ENCODE measurements at places on chromosomes 12 and 14.

- H3K36me3 ChIP-seq = peaks cover 1% of the 10 kb centered on the region
- H3K4me3 ChIP-seq = no peak overlapping the region
- H3K27ac ChIP-seq = no peak overlapping the region
- H3K4me1 ChIP-seq = peaks cover 14% of the 10 kb centered on the region
- H3K27me3 ChIP-seq = no peaks in the 10 kb centered on the region
- no peak for DNase-seq
Measured at GRCh38 chr12:22169376-22169775, 123.4 kb downstream of the CMAS start.

DNA sequence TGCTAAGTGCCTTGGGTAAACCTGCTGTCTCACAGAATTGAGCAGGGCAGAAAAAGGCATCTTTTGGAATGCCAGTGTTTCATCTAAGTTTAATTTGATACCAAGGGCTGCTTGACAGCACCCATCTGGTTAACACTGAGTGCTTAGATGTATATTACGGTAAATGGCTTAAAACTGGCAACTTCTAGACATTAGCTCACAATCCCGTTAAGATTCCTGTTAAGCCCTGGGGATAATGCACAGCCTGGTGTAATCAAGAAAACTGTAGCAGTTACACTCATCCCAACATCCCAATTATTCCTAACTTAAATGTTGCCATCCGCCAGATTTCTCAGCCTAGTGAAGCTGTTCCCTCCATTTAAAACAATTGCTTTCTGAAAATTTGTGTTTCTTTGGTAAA lies 29.9 kb downstream of the PPFIBP1 start:
- H3K27ac ChIP-seq = no peak overlapping the region
- no peaks in the 10 kb centered on the region for H3K36me3 ChIP-seq
- H3K4me3 ChIP-seq = no peak overlapping the region
- peaks cover 22% of the 10 kb centered on the region for H3K27me3 ChIP-seq
- H3K4me1 ChIP-seq = peaks cover 33% of the 10 kb centered on the region

DNA sequence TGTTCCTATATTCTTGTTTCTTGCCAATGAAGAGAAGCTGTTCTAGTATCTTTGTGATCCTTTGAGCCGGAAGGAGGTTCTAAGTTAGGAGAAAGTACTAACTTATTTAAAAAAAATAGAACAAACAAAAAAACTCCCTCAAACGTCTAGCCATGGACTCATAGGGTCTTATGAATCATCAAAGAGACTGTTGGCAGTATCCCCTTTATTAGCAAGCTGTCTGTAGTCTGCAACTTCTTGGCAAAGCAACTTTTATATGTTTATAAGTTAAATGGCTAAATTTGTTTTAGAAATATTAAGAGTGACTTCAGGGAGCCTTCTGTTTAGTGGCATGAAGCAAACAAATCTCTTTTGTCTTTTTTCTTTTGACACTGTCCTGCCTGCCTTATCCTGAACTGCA lies 291.9 kb downstream of the FUT8 start:
- H3K36me3 ChIP-seq = peaks cover 35% of the 10 kb centered on the region
- no peaks in the 10 kb centered on the region for H3K27me3 ChIP-seq

GRCh38 chr12:120013659-120014380 lies 24.8 kb downstream of the BICDL1 start:
- H3K4me3 ChIP-seq = peak overlapping the region; percentile 44
- peaks cover 77% of the 10 kb centered on the region for H3K4me1 ChIP-seq
- H3K36me3 ChIP-seq = peaks cover 38% of the 10 kb centered on the region
- H3K27me3 ChIP-seq = no peaks in the 10 kb centered on the region

DNA sequence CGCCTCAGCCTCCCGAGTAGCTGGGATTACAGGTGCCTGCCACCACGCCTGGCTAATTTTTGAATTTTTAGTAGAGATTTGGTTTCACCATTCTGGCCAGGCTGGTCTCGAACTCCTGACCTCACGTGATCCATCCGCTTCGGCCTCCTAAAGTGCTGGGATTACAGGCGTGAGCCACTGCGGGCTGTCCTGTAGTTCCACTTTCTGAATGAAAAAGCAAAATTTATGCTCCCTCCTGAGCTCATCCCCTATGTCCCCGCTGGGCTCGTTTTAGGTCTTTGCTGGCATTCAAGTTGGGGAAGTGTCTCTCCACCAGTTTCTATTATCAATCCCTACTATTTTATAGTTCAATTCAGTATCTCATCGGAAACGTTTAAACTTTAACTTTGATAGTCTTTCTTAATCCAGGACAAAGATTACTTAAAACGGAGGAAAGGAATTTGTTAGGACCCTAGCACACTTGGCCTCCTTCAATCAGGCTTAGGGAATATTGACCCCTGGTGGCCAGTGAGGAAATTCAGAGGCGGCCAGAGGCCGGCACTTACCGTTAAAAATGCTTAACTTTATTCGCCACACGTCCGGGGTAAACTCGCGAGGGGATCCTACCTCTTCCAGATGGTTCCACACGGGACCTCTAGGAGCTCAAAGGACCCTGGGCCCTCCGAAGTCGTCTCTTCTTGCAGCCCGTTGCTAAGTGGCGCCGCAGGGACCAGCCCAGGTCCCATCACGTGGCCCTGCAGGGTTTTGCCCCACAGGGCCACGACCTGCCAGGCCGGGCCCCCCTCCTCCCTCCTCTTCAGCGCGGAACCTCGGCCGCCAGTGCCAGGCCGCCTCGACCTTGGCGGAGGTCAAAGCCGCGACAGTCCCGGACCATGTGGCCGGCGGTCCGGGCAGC lies 11.4 kb upstream of the DNAL1 start:
- no peaks in the 10 kb centered on the region for H3K36me3 ChIP-seq
- peak overlapping the region; percentile 48 for H3K4me3 ChIP-seq
- DNase-seq = peak; percentile 66
- no peak overlapping the region for H3K27ac ChIP-seq
- peaks cover 5% of the 10 kb centered on the region for H3K4me1 ChIP-seq

GRCh38 chr14:99036611-99037293 lies 235.2 kb downstream of the BCL11B start:
- no peak overlapping the region for H3K4me3 ChIP-seq
- H3K4me1 ChIP-seq = no peaks in the 10 kb centered on the region
- H3K27ac ChIP-seq = no peak overlapping the region
- DNase-seq = no peak

- peak; percentile 81 for DNase-seq
- peaks cover 8% of the 10 kb centered on the region for H3K27me3 ChIP-seq
- peaks cover 39% of the 10 kb centered on the region for H3K4me1 ChIP-seq
- H3K4me3 ChIP-seq = no peak overlapping the region
- H3K36me3 ChIP-seq = no peaks in the 10 kb centered on the region
Measured at GRCh38 chr14:89767861-89768268, 186.7 kb downstream of the EFCAB11 start.

DNA sequence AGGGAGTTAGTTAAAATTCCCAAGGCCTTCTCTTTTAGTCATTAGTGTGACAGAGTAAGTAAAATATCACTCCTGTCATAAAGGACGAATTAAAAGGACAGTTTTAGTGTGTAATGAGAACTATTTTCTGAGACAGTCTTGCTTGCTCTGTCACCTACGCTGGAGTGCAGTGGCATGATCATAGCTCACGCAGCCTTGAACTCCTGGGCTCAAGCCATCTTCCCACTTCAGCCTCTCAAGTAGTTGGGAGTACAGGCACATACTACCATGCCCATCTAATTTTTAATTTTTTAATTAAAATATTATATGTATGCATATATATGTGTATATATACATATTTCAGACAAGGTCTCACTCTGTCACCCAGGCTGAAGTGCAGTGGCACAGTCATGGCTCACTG lies 17.2 kb downstream of the KLC1 start:
- no peaks in the 10 kb centered on the region for H3K36me3 ChIP-seq
- H3K27me3 ChIP-seq = no peaks in the 10 kb centered on the region
- peaks cover 4% of the 10 kb centered on the region for H3K4me1 ChIP-seq

DNA sequence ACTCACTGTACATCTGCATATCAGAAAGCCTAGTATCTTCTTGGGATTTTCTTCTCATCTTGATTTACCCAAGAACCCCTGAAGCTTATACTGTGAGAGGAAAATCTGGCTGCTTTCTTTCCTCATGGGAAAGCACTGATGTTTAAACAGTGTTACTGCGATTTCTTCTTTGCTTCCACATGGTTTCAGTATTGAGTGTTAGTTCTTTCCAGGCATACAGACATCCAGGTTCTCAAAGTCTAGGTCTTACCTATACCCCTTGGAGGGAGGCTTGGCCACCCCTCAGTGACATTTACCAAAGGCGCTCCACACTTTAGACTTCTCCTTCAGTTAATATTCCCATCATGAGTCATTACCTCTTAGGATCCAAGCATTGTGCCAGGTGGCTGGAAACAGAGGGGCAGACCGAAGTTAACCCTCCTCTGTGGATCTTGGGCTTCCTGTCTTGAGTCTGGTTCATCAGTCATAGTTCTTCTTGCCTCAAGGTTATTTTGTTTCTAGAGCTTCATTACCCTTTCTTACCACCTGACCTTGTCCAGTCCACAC lies 79.1 kb downstream of the TMEM117 start:
- H3K4me1 ChIP-seq = no peaks in the 10 kb centered on the region
- no peak overlapping the region for H3K27ac ChIP-seq
- H3K36me3 ChIP-seq = no peaks in the 10 kb centered on the region
- no peak overlapping the region for H3K4me3 ChIP-seq
- no peak for DNase-seq

DNA sequence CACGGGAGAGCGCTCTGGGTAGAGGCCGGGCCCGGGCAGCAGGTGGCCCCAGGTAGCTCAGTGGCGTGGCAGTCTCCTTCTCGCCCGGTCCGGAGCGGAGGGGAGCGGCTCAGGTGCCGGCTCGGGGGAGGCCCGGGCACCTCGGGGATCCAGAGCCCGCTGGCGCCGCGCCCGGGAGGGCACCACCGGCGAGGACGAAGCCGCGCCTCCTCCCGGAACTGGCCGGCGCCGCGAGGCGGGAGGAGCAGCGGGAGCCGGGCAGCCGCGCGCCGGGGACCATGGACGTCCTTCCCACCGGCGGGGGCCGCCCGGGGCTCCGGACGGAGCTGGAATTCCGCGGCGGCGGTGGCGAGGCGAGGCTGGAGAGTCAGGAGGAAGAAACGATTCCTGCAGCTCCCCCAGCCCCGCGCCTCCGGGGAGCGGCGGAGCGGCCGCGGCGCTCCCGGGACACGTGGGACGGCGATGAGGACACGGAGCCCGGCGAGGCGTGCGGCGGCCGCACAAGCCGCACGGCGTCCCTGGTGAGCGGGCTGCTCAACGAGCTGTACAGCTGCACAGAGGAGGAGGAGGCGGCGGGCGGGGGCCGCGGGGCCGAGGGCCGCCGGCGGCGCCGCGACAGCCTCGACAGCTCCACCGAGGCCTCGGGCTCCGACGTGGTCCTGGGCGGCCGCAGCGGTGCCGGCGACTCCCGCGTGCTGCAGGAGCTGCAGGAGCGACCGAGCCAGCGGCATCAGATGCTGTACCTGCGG lies 21.5 kb upstream of the GNS start:
- peak; percentile 29 for DNase-seq
- no peak overlapping the region for H3K27ac ChIP-seq
- peaks cover 7% of the 10 kb centered on the region for H3K36me3 ChIP-seq
- peaks cover 20% of the 10 kb centered on the region for H3K4me1 ChIP-seq

- no peak overlapping the region for H3K4me3 ChIP-seq
- no peak overlapping the region for H3K27ac ChIP-seq
- no peaks in the 10 kb centered on the region for H3K4me1 ChIP-seq
- H3K27me3 ChIP-seq = peaks cover 7% of the 10 kb centered on the region
- H3K36me3 ChIP-seq = no peaks in the 10 kb centered on the region
Measured at GRCh38 chr14:95981965-95982364, 57.2 kb upstream of the C14orf132 start.

- H3K27ac ChIP-seq = no peak overlapping the region
- H3K27me3 ChIP-seq = peaks cover 24% of the 10 kb centered on the region
- no peak for DNase-seq
Measured at GRCh38 chr14:101600891-101601605, 39.8 kb downstream of the DIO3 start.

DNA sequence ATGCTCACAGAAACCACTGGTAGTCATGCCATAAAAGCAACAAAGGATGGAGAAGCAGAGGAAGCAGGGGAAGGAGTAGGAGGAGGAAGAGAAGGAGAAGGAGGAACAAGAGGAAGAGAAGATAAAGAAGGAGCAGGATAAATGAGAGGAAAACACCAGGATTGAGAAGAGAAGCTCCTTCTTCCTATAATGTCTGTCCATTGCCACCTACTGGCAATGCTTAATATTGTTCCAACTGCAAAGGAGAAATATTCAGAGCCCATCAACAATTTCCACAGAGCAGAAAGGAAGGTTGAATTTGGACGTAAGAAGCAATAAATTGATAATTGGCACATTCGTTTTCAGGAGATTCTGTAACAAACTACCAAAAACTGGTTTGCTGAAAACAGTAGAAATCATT lies 898.4 kb downstream of the SLC16A7 start:
- no peak for DNase-seq
- H3K27ac ChIP-seq = no peak overlapping the region
- H3K36me3 ChIP-seq = no peaks in the 10 kb centered on the region
- H3K4me1 ChIP-seq = no peaks in the 10 kb centered on the region

- H3K27me3 ChIP-seq = no peaks in the 10 kb centered on the region
- no peak overlapping the region for H3K27ac ChIP-seq
- peaks cover 67% of the 10 kb centered on the region for H3K4me1 ChIP-seq
- peaks cover 3% of the 10 kb centered on the region for H3K36me3 ChIP-seq
Measured at GRCh38 chr14:55274146-55274545, 2.9 kb downstream of the FBXO34 start.

DNA sequence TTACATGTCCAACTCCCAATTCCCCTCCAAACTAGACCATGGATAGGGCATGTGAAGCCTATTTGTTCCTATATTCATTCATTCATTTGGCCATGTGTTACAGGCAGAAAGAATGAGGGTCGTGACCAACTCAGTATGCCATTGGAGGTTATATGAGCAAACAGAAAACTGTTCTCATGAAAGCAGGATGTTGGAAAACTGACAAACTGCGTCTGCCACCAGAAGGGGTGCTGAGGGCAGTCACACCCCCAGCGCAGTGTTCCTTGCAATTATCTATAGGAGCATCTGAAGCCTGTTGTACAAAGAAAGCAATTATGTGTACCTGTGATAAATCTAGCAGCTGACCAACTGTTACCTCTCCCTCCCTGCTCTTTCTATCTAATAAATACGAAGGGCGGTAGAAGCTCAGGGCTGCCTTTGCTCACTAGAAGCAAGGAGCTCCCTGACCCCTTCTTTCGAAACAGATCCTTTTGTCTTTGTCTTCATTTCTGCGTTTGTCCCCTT lies 21.1 kb downstream of the ENTPD5 start:
- H3K4me3 ChIP-seq = no peak overlapping the region
- H3K27ac ChIP-seq = no peak overlapping the region
- no peak for DNase-seq
- H3K27me3 ChIP-seq = no peaks in the 10 kb centered on the region
- no peaks in the 10 kb centered on the region for H3K4me1 ChIP-seq

Data from activated naive CD4-positive, alpha-beta T cell treated with anti-CD3 and anti-CD28 coated beads, Interleukin-2, amount 10 ng/mL, durations not matched to agents 7 days and 5 days (primary cell).